ENCODE measurements at places on chromosomes 11 and 22.

DNA sequence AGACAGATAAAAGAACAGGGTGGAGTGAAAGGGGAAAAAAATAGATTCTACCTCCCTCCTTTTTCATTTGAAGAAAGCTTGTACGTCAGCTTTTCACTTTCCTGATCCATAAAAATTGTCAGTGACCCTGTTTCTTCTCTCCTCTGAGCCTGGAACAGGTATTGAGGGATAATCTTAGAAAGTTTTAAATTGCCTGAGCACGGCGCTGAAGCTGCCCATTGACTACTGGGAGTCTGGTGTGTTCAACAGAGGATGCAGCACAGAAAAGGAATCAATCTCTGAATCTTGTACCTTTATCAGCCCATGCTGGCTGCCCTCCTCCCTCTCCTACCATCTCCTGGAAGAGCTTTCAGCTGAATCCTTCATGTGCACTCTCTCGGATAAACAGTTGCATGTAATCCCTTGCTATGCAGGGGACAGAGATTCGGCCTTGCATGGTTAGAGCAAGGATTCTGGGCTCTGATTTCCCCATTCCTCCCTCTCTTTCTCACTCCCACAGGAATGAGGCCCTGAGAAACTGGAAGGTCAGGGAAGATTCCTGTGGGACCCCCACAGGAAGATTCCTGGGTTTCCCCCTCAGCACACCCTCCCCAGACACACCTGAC lies 162.4 kb upstream of the SYN3 start:
- no peak for DNase-seq

DNA sequence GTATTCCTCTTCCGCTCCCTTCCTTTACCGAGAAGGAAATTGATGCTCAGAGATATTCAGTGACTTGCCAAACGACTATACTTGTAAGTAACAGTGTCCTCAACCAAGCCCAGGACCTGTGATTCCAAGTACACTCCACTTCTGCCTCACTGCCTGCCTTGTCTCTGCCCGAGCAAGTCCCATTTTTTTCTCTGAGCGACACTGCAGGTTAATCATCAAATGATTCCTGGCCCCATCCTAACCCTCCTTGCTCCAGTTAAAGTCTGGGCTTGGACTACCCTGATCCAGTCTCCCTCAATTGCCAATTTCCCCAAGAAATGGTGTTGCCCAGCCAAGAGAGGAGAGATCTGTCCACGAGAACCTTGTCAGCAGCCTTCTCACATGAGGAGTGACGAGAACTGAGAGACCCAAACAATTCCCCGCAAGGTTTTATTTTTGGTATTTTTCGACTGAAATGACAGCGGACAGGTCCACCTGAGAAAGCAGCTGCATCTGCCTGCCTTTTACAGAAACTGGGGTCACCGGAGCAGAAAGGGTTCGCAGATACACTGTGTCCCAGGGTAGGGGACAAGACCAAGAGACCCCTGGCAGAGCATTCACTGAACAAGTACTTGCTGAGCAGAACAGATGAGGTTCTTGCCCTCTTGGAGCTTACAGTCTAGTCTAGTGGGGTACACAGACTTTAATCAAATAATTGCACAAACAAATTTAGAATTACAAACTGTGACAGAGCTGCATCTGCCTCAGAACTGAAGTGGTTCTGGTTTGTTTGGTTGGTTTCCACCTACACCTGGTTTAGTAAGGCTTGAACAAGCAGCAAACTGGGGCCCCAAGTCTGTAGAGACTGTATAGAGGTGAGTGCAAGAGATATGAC lies 11.4 kb downstream of the POU2AF1 start:
- DNase-seq = no peak

DNA sequence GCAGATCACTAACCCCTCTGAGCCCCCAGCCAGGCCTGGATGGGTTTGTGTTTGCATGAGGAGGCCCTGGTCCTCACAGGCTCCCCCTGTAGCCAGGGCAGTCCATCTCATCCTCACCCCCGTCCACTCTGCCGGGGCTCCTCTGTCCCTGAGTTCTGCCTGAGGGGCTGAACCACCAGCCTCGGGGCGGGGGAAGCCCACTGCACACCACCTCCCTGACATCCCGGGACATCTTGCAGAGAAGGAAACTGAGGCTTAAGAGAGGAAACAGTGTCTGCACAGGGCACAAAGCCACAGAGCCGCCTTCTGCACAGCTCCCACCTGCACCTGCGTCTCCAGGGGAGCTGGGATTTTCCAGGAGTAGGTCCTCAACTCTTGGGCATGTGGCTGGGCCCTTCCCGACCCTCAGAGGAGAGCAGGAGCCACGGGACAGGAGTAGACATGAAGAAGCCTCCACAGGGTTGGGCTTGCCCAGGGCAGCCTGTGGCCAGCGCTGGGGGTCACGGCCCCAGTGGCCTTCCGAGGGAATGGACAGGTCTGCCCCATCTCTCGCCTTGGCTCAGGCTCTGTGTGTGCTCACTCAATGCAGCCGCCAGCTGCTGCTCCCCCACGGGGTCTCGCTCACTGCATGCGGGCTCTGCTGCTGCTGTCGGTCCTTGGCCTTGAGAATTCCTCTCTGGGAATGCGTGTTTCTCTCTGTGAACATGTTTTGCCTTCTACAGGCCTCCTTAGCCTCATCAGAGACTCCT lies 45.4 kb upstream of the CCDC188 start:
- no peak for DNase-seq

GRCh38 chr22:49650336-49651241 lies 177.1 kb downstream of the BRD1 start:
- DNase-seq = no peak
